Endothelial cell (in vitro differentiated cells): ENCODE measurements at places on chromosomes 4 and X.

DNA sequence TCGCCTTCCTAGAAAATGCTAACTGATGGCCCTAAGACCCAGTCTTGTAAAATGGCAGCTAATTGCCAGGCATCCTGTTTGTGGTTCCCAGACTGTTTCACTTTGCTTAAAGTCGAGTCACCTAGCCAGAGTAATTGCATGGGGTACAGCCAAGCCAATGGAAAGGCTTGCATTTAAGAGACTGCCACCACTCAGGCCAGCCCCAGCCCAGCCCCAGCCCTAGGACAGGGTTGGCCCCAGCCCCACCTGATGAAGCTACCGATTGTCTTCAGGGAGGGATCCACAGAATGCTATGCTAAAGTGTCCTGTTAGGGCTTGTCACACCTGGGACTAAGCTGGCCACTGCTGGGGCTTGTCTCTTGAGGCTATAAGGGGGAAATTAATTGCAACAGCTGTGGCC, 194.6 kb upstream of the KLF3 start:
- no peak for DNase-seq

DNA sequence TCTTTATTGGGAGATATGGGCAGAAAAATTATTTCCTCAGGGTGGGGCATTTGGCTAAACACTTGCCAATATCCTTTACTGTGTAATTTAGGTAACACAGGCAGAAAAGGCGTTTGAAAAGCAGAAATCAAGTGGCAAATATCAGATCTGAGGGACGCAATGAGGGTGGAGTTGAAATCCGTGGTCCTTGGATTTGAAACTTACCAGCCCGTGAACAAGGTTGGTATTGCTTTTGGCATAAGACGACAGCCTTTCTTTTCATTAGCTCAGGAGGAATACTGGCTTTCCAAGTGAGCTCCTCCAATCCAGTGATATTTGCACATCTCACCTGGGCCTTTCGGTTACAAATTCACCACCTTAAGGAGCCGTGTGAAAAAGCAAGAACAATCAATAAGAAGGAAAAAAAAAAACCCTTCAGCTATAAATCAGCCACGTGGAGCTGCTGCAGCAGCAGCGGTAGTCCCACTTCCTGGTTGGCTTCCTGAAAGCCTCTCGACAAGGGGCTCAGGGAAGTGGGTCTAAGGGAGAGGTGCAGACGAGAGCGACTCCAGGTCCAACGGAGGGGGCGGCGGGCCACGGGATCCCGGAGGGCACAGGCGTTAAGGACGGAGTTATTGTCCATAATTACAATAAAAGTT, 734 bp upstream of the GALNT7 start:
- peak; percentile 53 for DNase-seq

- no peak for DNase-seq
Measured at GRCh38 chrX:132737743-132738142, 220.7 kb downstream of the HS6ST2 start.

DNA sequence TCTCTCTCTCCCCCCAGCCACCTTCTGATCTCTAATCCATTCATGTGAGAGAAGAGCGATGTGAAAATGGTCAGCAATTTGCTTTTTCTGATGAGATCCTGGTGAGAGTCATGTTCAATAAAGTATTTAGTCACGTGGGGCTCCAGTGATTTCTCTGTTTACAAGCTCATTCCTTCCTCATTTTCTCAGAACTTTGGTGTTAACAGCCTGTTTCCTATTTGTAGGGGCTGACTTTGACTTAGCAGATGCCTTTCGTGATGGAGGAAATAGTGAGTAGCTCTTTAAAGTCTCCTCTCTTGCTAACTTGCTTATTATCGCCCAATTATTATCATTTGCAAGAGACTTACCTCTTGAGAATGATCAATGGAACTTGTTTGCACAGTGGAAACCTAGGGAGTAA, 72.6 kb upstream of the CD99 start:
- DNase-seq, result no peak

DNA sequence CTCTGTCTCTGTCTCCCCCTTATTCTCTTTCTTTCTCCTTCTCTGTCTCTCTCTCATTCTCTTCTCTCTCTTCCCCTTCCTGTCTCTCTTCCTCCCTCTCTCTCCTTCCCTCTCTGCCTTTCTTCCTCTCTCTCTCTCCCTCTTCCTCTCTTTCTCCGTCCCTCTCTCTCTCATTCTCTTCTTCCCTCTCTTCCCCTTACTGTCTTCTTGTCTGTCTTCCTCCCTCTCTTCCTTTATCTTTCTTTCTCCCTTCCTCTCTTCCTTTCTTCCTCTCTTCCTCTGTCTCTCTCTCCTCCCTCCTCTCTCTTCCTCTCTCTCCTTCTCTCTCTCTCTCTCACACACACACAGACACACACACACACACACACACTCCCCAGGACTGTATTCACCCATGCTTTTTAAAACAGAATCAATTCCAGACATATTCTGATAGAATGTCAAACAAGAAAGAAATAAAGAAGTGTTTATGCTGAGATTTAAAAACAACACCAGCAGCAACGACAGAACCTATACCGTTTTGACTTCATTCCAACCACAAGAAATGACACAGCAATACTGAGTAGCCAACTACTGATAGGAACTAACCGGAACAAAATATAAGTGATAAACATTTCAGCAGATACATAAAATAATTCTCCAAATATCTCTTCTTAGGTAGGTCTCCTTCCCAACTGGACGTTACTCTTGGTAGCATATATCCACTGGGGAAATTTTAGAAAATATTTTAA, 296.7 kb downstream of the ASMT start:
- DNase-seq, result no peak
